NCI-H2029 (cell line): ENCODE measurements at places on chromosomes 6 and 20.

DNA sequence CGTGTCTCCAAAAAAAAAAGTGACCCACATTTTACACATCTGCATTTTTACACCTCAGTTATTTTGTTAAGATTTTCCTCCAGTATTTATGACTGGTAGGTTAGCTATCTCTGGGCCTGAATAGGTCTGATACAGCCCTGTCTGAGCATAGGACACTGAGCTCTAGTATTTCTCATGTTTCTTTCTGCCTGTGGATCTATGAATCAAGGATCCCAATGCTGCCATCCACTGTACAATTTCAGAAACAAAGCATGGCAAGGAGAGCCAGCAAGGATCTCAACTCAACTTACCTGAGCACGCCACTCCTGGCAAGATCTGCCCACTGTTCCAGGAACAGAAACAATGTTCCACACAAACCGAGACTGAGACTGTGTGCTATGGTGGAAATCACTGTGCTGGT lies 36.4 kb upstream of the ENPP5 start:
- DNase-seq: no peak

DNA sequence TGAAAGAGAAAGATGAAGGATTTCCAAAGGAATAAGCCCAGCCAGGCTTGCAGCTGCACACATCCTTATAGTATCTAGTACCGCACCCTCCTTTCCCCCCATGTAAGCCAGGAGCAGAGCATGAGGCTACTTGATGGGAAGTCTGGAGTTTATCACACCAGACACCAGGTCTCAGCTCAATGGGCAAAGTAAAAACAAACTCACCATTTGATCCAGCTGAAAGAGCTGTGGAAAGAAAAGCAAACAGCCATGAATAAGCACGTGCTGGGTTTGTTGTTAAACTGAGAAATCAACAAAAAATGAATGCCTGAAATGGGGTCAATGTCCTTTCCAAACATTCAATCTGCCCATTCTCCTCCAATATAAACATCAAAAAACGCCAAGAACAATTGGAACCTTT lies 50.6 kb upstream of the MAP7 start:
- no peak for DNase-seq

GRCh38 chr6:52364480-52365166 lies 2.7 kb downstream of the PAQR8 start:
- DNase-seq: no peak

- DNase-seq: no peak
These were observed 5.9 kb downstream of the OCSTAMP start for GRCh38 chr20:46544576-46544975.

DNA sequence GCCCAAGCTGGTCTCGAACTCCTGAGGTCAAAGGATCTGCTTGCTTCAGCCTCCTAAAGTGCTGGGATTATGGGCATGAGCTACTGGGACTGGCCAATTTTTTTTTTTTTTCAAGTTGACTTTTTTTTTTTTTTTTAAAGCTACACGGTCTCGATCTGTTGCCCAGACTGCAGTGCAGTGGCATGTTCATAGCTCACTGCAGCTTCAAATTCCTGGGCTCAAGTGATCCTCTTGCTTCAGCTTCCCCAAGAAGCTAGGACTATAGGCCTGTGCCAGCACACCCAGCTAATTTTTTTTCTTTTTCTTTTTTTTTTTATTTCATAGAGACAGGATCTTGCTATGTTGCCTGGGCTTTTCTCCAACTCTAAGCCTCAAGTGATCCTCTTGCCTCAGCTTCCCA lies 59.5 kb downstream of the NCOA3 start:
- DNase-seq: no peak

- no peak for DNase-seq
These were observed 300.5 kb downstream of the TFAP2C start for GRCh38 chr20:56929606-56930005.

DNA sequence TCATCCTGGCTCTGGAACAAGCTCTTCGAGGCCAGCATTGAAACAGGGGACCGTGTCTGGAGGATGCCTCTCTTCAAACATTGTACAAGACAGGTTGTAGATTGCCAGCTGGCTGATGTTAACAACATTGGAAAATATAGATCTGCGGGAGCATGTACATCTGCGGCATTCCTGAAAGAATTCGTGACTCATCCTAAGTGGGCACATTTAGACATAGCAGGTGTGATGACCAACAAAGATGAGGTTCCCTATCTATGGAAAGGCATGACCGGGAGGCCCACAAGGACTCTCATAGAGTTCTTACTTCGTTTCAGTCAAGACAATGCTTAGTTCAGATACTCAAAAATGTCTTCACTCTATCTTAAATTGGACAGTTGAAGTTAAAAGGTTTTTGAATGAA lies 3.6 kb upstream of the CDKN1A start:
- DNase-seq: no peak

GRCh38 chr6:169023161-169023874 lies 230.3 kb downstream of the THBS2 start:
- DNase-seq: no peak

GRCh38 chr20:48455651-48456365 lies 372.0 kb downstream of the PREX1 start:
- no peak for DNase-seq

- no peak for DNase-seq
These were observed 6.2 kb downstream of the TTPAL start for GRCh38 chr20:44481719-44482416.

DNA sequence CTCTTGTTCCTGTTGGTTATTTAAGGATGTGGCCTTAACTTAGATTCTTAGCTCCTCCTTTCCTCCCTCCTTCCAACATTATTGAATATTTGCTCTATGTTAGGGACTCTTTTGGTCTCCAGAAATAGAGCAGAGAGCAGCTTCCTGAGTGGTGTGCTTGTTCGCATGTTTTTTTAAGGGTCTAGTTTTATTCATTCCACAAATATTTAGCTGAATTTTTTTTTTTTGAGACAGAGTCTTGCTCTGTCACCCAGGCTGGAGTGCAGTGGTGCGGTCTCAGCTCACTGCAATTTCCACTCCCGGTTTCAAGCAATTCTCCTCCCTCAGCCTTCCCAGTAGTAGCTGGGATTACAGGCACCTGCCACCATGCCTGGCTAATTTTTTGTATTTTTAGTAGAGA lies 169.2 kb downstream of the ZFAND3 start:
- no peak for DNase-seq

DNA sequence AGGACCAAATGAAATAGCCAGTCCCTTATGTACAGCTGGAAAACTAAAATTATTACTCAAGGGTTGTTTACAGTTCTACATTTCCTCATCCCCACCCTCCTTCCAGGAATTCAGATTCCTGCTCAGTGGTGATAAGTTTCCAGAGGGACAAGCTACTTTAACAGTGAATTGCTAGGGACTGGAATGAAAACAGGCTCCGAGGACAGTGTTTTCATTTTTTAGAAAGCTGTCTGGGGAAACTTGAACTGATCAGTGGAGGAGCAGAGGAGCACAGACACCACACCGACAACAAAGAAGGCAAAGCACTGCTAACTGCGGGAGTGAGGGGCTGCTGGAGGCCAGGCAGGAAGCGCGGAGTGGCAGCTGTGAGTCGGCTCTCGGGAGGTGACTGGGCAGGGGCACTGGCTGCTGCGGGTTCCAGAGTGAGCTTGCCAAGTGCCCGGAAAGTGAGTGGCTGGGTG lies 322.2 kb downstream of the ESR1 start:
- DNase-seq: no peak

GRCh38 chr20:10861619-10862018 lies 187.8 kb upstream of the JAG1 start:
- DNase-seq: no peak

- no peak for DNase-seq
These were observed 28.3 kb downstream of the PHF3 start for GRCh38 chr6:63663956-63664281.

DNA sequence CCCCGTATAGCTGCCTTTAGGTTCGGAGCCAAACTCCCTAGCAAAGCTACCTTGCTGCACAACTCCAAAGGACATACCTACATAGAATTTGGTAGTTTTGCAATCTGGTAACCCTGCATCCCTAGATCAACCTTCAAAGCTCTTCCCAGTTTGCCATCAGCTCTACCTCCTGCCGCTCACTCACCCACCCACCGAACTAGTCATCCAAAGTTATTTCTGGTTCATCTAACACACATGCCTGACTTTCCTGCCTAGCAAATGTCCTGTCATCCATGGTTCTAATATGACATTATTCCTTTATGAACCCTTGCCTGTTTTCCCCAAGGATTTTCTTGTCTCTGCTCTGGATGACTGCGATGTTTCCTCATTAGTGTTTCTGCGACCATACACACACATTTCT lies 21.6 kb downstream of the SPAG4 start:
- DNase-seq: no peak

GRCh38 chr20:50071039-50071888 lies 41.7 kb downstream of the UBE2V1 start:
- DNase-seq: peak; percentile 66

GRCh38 chr20:36243726-36244125 lies 7.4 kb downstream of the AAR2 start:
- no peak for DNase-seq

GRCh38 chr20:43514648-43514999 lies 7.1 kb downstream of the L3MBTL1 start:
- DNase-seq: no peak

- no peak for DNase-seq
These were observed 42.4 kb downstream of the SLC2A10 start for GRCh38 chr20:46751856-46752255.

- DNase-seq: no peak
These were observed 10.1 kb upstream of the HEY2 start for GRCh38 chr6:125739364-125739763.

DNA sequence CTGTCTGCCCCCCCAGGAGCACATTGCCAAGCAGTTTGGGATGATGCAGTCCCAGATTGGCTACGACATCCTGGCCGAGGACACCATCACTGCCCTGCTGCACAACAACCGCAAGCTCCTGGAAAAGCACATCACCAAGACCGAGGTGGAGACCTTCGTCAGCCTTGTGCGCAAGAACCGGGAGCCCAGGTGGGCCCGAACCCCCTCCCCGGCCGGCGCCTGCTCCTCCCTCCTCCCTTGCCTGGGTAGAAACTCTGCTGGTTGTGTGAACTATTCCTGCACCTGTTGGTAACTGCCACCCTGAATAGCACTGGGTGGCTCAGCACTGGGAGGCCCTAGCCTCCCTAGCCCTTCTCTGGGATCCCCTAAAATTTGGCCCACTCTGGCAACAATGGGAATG lies 43.7 kb downstream of the UQCC2 start:
- no peak for DNase-seq

DNA sequence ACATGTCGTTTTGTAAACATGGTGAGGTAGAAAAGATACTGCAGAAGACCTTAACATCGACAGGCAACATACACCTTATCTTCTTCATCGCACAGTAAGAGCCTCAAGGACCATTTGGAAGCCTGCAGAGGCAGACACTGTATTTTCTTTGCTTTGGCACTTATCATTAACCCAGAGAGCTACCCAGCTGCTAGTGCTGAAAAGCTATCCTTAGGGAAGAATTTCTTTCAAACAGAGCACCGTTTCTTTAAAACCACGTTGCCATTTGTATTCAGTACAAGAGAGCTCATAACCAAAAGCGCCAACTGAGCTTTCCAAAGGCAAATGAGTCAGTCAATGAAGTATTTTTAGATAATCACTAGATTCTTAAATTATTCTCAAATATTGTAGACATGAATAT lies 306.6 kb downstream of the EPM2A start:
- no peak for DNase-seq

GRCh38 chr6:126747728-126748540 lies 370.5 kb upstream of the RSPO3 start:
- no peak for DNase-seq

DNA sequence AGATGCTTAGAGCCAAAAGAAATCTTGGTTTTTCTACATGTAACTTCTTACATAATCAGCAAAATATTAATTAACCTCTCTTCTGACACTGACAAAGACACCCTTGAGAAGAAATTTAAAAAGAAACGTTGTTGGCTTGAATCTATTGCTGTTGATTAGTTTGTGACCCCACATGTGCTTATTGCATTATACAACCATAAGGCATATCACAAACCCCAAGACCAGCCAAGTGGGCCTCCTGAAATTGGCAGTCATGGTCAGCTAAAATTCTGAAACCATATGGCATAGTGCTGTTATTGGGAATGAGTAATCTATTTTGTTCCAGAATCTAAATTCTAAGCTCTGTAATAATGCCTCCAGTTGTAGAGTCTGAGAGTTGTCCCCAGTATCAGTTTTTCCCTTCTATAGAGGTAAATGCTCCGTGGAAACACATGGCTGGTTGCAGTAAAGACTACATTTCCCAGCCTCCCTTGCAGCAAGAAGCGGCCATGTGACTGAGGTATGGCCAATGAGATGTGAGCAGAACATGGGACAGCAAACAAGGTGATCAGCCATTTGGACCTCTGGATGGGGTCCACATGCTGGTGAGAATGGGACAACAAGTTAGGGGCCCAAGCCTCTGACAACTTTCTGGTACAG lies 42.3 kb upstream of the PTPN1 start:
- no peak for DNase-seq

DNA sequence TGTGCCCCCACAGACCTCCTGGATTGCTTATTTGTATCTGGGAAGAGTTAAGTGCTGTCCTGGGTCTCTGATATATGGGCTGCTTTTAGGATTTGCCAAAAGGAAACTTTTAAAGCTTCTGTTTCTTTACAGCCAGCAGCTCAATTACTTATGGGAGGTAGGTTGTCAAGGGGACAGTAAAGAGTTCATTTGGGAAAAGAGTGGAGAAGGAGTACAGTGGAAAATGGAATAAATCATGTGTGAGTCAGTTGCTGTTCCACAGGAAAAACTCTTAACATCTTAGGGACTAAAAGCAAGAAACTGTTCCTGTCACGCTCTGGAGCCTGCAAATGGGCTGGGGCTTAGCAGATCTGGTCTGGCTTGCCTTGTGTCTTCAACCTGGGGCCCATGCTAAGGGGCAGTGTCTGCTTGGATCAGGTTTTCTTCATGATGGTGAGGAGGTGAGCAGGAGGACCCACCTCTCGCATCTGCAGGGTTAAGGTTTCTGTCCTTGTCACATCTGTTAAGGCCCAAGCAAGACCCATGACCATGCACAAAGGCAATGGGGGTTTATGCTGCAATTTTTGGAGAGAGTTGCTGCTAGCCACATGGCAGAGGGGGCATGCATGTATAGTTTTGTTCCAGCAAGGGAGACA lies 8.7 kb upstream of the CST1 start:
- no peak for DNase-seq

- no peak for DNase-seq
These were observed 167.2 kb upstream of the MAP3K7 start for GRCh38 chr6:90753820-90754643.

- DNase-seq: peak; percentile 1
These were observed at the start of gene TXLNB for GRCh38 chr6:139291813-139292619. Gene TXLNB (minus strand): TSS chr6:139291998. CDS start chr6:139288899, 3,099 bp downstream.

GRCh38 chr6:161889324-161889723 lies 615.5 kb upstream of the AGPAT4 start:
- no peak for DNase-seq

GRCh38 chr6:138964012-138964411 lies 24.0 kb downstream of the REPS1 start:
- DNase-seq: no peak

- no peak for DNase-seq
These were observed 6.1 kb downstream of the GPR31 start for GRCh38 chr6:167151648-167152047.

GRCh38 chr6:27770724-27771123 lies 141.5 kb downstream of the OR2B2 start:
- no peak for DNase-seq
